ENCODE measurements at places on chromosomes 1 and 21.

GRCh38 chr1:181105134-181106021 lies 16.9 kb downstream of the IER5 start:
- DNase-seq: peak; percentile 88

DNA sequence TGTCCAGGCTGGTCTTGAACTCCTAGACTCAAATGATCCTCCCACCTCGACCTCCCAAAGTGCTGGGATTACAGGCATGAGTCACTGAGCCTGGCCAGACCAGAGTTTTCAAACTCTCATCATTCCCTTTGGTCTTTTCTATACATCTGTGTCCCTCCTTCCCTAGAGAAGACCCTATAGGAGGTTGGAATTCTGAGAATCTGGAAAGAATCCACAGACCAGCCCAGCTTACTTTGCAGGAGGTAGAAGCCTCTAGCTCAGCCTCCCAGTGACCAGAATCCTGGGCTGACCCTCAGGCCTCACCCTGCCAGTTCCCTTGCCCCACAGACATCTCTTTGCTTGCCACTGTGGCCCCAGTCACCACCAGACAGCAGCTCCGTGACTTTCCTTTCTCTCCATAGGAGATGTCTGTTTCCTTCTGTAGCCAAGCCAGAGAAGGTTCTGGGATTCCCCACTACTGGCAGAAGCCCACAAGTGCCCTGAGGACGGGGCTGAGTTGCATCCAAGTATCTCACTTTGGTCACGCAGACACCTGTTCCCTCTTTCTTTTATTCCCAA lies 34.7 kb upstream of the KHDRBS1 start:
- no peak for DNase-seq

- DNase-seq: no peak
These were observed 12.9 kb upstream of the NUF2 start for GRCh38 chr1:163308811-163309210.

DNA sequence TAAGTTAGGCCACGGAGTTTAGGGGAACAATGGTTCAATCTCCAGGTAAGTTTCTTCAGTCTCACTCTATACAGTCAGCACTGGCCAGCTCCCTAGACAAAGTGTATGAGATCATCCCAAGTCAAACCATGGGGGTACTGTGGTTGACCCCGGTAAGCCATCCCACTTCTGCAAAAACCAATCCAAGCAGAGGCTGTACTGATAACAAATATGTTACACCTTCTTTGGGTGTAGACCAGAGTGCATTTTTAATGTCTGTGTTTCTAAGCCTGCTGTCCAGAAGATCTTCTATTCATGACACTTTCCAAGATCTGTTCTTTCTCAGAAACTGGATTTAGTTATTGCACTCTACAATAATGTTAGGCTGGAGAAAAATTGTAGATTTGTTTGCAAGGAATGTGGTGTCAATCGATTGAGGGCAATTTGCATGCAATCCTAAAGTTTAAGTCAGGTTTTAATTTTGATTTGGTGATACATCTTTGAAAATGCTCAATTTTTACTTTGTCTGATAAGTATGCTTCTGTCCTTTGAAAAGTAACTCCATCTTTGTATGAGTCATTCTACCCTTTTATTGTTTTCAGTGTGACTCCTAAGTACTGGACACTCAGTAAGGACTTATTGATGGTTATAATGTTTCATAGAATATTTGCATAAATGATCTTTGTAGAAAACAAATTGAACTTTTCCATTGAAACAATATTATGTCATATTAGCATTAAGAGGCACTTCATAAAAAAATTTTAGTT lies 152.4 kb downstream of the HLX start:
- DNase-seq: no peak

DNA sequence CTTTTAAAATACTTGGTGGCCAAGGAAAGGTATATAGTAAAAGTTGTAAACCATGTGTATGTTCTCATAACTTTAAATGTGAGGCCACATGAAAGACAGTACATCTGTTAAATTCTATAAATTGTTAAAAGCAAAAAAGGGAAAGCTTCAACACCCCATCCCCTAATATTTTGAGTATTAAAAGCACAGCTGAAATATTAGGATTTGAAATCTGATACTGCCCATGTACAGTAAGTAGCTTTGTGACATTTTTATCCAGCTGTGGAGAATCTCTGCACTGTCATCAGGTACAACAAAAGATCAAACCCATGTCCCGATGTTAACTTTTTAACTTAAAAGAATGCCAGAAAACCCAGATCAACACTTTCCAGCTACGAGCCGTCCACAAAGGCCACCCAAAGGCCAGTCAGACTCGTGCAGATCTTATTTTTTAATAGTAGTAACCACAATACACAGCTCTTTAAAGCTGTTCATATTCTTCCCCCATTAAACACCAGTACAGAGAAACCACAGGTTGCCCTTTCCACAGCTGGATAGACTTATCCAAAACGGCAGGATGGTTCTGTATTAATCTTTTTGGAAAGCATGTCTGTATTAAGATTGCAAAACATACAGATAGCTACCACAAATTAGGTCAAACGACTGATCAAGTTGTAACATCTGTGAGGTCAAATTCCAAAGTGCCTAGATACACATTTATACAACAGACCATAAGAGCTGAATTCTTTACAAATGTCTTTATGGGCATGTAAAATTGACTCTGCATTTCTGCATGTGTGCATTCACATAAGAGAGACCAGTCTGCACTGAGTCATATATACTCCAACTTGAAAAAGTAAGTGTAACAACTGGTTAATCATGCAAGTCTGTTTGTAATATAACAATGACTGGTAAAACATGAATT lies 5.2 kb downstream of the IRF2BP2 start:
- no peak for DNase-seq

DNA sequence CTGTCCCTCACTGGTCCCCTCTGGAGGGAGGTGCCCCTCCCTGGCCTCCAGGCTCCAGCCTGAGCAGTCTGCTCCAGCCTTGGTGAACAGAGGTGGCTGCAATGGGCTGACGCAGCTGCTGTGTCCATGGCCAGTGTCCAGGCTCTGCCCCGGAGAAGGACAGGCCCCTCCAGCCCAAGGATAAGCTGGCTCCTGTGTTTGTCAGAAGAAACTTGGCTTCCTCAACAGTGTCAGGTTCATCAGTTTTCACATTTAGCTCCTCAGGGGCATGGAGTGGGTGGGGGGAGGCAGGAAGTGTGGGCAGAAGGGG lies 402.8 kb downstream of the MATN1 start:
- DNase-seq: no peak

DNA sequence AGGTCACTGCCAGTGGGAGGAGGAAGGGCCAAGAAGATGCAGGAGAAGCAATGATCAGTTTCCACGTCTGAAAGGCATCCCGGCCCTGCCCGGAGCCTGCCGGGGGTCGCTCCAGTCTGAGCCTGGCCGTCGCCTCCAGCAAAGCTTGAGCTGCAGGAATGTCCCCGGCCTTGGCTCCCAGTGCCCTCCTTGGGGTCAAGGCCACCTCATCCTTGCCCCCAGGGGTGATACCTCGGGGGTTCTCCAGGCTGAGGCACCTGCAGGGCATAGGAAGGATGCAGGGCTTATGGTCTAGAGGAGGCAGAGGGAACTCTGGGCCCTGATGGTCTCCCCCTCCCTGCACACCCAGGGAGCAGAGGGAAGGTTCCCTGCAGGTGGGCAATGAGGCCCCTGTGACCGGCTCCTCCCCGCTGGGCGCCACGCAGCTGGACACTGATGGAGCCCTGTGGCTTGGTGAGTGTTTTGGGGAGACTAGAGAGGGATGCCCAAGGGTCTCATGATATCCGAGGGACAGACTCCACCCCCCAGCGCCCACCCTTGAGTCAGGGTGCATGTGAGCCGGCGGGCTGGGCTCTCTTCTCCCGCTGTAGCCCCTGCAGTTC lies 19.9 kb downstream of the RNF223 start:
- DNase-seq: no peak

- no peak for DNase-seq
These were observed 3.6 kb downstream of the KIAA0040 start for GRCh38 chr1:175188936-175189335.

DNA sequence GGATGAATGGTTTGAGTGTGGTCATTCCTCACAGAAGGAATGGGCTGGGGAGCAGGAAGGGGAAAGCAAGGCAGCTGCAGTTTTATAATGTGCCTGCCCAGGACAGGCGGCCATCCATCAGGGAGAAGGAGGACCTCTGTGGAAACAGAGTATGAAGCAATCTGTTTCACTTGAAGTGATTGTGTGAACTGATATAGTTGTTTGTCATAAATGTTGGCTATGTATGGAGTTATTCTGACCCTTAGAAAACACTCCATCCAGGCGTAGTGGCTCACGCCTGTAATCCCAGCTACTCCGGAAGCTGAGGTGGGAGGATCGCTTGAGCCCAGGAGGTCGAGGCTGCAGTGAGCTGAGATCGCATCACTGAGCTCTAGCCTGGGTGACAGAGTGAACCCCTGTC lies 46.5 kb downstream of the NENF start:
- no peak for DNase-seq

DNA sequence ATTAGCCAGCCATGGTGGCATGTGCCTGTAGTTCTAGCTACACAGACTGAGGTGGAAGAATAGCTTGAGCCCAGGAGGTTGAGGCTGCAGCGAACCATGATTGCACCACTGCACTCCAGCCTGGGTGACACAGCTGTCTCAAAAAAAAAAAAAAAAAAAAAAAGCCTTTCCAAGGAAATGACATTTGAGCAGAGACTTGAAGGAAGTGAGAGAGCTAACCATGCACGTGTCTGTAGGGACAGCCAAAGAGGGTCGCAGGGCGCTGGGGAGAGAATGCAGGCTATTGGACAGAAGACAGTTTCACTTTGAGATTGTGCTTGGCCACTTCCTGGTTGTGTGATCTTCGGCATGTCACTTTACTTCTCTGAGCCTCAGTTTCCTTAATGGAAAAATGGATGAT lies 6.8 kb downstream of the HCRTR1 start:
- DNase-seq: no peak

- DNase-seq: no peak
These were observed 121.3 kb downstream of the PCBP3 start for GRCh38 chr21:45764792-45765191.

DNA sequence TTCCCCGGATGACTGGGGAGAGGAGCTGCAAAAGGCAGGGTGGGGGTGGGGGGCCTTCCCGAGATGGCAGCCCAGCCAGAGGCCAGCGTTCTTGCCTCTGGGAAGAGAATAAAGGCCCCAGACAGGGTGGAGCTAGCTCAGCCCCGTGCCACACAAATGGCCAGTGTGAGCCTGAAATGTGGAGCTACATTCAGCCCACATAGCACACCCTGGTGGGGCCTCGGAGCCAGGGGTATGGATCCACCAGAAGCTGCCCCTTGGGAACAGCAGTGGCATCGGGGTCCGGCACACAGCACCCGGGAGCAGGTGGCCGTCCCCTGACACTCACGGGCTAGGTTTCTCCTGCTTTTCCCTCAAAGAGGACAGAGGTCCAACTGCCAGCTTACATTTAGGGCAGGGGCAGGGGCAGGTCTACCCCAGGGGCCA lies 93.9 kb downstream of the PDE9A start:
- no peak for DNase-seq

DNA sequence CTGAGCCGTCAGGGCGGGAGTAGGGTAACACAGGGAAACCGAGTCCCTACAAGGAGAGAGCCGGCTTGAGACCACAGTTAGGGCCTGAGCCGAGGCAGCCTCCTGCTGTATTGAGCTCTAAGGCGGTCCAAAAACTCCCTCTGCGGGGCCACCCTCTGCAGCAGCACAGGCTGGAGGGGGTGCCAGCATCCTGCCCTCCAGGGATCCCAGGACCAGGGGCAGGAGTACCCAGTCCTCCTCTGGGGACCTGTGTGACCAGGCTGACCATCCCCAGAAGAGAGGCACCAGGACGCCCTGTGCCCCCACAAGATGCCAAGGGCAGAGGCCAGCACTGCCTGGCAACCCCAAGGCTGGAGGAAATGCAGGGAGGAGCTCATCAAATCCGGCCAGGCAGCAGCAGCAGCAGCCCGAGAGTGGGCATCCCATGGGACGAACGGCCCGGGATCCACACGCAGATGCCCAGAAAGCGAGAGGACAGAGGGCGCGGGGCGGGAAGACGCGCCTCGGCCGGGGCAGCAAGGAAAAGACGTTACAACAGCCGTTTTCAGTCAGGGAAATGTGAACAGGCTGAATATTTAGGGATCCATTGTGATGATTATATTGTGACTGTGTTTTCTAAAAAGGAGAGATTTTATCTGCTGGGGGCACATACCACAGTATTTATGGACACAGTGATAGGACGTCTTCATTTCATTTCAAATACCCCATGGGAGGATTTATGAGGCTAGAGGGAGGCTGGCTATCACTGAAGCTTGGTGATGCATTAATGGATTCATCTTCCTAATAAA lies 57.1 kb upstream of the COL18A1 start:
- no peak for DNase-seq

DNA sequence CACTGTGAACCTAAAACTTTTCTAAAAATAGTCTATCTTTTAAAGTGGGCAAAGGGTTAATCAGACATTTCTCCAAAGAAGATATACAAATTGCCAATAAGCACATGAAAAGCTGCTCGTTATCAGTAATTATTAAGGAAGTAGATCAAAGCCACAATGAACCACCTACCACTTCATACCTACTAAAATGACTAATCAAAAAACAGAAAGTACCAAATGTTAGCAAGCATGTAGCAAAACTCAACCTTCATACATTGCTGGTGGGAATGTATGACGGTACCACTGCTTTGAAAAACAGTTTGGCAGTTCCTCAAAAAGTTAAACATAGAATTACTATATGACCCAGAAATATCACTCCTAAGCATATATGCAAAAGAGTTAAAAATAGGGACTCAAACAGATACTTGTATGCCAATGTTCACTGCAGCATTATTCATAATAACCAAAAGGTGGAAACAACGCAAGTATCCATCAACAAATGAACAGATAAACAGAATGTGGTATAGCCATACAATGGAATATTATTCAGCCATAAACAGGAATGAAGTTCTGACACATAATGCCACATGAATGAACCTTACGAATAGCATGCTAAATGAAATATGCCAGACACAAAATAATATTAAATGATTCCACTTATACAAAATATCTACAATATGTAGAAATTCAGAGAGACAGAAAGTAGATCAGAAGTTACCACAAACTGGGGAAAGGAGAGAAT lies 21.1 kb downstream of the CDC42BPA start:
- DNase-seq: no peak

DNA sequence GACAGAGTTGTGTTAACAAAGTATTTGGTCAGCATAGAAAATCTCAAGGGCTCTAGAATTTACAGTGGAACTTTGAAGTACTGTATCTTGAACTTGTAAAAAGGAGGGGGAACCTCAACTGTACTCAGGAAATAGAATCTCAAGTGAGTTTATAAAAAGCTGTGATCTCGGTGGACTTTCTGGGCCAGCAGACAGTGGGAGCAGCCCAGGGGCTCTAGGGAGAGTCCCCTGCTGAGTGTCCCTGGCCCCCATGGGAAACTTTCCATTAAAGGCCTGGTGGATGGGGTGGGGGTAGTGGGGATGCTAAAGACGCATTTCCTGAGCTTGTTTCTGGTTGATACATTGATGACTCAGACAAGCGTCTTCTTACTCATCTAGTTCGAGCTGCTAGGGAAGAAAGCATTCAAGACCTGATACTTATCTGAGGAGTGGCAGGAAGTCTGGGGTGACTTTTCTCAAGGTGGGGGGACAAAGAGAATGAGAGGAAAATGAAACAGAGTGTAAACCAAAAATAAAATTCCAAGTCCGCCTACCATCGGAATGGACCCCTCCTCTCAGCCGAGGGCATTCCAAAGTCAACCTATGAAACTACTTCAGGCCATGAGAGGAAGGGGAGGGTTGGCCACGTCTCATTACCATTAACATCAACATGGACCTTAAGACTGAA lies 65.5 kb downstream of the NID1 start:
- peak; percentile 42 for DNase-seq

- no peak for DNase-seq
These were observed 151.7 kb downstream of the PCP4 start for GRCh38 chr21:40018871-40019475.

- no peak for DNase-seq
These were observed 125.0 kb downstream of the PRDM2 start for GRCh38 chr1:13825033-13825432.

Data from 8988T (cell line).